Ammon's horn (tissue), 1 donor: ENCODE measurements at places on chromosomes 12 and 14.

DNA sequence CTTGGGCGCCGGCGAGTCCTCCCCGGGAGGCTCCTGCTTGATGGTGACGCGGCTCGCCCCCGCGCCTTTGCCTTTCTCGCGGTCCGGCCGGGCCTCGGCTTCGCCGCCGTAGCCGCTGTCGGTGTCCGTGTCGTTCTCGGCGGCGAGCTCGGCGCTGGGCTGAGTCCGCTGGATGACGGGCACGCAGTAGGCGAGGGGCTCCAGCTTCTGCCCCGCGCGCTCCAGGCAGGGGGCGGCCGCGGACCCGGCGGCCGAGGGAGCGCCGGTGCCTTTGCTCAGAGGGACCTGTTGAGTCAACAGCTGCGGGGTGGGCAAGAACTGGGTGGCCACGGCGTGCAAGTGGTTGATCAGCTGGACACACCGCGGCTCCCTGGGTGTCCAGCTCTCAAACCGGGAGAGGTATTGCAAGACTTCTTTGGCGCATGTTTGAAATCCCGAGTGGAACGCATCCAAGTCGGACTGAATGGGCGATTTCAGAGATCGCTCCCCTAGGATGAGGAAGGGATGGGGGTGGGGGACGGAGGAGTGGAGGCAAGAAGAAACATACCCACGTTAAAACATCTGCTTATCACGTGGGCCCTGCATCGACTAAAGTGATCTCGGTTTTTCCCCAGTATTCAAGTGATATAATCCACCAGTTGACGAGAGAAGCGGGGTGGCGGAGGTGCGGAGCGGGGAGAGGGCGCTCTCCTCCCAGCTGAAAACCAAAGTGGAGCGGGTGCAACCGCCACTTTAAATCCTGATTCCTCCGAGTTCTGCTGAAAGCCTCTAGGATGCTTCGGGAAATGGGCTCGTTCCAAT is 2.0 kb downstream of the BHLHE41 start:
- DNase-seq = peak; percentile 87

GRCh38 chr14:103143506-103143905 is 20.2 kb downstream of the TNFAIP2 start:
- DNase-seq = no peak

DNA sequence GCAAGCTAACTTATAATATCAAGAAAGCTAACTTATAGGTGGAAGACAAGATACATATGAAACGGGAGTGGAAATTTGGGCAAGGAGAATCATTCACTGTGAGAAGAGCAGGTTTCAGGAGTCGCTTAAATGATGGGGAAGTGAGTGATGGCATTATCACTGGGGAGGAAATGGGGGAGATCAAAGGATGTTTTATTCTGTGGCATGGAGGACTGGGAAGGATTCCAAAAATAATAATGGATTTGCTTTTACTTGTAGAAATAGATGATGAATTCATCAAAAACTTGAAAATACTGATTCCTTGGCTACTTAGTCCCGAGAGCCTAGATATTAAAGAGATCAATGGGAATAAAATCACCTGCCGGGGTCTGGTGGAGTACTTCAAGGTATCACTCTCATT is 47.8 kb downstream of the SAV1 start:
- DNase-seq = no peak

DNA sequence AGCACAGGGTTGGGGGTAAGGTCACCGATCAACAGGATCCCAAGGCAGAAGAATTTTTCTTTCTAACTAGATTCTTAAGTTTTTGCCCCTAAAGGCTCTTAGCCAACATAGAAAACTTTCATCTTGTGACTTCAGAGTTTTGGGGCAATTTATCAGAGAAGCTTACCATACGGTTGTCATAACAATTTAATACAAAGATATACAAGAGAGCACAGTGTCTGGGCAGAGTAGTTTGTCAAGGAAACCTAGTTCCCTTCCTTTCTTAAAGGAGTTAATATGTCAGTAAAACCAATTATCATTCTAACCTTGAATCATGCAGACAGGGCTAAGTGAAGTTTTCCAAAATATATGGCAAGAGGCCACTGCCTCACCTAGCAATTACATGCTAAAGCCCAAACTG is 18.4 kb downstream of the NR2C1 start:
- DNase-seq = no peak

- no peak for DNase-seq
These were observed 196.2 kb downstream of the CACNA1C start for GRCh38 chr12:2248901-2249381.
